AG08396 (cell line): ENCODE measurements at places on chromosomes 5 and 9.

- no peak for DNase-seq
Observed at GRCh38 chr5:157057459-157058370, 1.2 kb downstream of the HAVCR1 start.

DNA sequence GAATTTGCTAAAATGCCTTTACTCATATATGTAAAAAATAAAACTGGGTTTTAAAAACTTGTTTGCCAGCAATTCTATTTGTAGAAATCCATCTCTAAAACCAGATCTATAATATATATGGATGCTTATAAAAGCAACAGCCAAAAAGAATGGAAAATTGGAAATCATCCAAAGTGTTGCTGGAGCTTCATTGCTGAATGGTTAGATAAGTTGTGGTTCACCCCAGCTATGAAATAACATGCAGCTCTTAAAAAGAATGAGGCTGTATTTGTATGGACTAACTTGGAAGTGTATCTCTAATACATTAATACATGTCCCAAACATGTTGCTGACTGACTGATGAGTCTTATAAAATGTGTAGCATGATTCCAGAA is 76.2 kb downstream of the STK10 start:
- peak; percentile 50 for DNase-seq

- no peak for DNase-seq
Observed at GRCh38 chr5:33146881-33147280, 293.9 kb upstream of the TARS1 start.

DNA sequence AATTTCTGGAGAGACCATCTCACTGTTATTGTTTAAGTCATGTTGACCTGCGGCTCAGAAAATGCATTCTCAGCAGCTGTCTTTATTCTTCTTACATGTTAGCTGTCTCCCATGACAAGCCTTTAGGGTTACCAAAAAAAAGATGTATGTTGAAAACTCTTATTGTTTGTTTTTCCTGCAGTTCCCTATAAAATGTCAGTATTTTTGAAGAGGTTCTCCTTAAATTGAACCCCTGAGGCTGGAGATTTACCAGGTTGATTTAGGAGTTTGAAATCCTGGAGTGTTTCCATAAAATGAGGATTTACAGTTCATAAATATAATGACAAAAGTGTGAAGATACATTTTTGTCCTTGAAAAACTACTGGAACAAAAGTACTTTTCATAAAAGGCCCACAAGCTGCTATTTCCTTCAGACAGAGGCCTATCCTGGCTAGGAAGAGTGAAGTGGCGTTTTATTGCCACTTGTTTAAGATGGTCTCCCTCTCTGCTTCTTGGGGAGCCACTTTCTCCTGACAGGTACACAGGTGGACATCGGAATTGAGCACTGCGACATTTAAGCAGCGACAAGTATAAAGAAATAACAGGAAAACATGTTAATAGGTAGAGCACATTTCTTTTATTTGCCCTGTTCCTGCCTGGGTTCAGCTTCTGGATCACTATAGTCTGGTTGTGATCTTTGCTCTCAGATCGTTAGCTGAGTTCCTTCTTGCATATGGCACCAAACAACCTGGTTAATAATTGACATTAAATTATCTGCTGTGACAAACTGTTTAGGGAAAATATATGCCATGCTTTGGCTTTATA is 344.8 kb upstream of the RPS23 start:
- no peak for DNase-seq

- no peak for DNase-seq
Observed at GRCh38 chr9:125971050-125971449, 223.9 kb downstream of the PBX3 start.

DNA sequence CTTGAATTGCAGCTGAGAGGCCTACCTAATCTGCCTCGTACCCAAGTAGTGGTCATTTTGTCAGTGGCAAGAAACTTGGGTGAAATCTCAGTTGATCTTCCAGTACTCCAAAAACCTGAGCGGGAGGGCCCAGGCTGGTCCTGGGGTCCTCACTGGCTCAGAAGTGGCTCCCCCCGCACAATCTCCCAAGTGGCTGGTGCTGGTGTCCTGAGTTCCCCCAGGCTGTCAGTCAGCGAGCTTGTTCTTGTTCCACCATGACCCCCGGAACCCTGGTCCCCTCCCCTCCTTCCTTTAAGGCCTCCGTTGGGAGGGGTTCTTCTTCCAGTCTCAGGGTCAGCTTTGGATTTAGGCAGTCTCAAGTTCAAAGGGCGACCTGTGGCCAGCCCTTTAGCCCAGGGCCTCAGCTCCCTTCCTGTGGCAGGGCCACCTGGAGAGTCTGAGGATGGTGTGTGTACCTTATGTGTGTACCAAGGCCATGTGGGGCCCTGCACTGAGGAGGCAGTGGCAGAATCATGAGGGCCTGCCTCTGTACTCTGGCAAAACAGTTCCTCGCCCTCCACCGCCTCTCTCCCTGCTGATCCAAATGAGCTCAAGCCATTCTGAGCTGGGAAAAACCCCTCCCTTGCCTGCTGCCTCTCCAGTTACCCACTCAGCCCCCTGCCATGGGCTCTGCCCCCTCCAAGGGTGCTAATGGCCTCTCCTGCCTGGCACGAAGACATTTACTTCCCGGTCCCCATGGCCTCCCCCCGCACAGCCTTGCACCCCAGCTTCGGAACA is 4.5 kb upstream of the DBN1 start:
- DNase-seq = no peak

DNA sequence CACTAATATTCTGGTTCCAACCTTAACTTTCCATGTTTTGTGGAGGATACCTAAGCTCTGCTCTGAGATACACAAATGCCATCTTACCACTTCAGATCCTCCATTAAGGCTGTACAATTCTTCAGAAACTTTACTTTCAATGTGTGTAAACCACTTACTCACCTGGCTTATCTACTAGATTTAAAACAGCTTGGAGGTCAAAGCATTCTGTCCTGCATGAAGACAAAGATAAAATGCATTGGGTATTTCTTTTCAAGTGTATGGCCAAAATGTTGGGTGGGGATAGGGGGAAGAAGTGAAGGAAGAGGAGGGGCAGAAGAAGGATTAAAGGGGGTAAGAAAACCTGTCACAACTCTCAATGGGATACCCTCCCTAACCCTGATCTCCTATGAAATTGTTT is 939 bp downstream of the GOLGA1 start:
- DNase-seq = no peak

DNA sequence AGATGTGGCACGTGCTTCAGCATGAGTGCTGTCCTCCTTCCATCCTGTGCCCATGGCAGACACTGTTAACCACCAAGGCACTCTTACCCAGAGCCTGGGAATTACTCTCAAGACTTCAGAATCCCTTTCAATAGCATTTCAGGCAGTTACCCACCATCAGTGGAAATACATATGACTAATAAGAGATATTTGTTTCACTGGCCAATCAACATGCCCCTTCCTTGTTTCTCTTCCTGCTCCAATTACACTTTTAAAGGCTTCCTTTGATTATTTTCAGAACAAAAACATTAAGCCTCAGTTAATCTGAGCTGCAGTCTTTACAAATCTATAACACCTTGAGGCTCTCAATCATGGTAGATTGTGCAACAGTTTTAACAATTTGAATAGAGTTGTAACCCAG is 70.8 kb downstream of the PRELID2 start:
- DNase-seq = no peak

- DNase-seq = peak; percentile 71
Observed at GRCh38 chr9:114174876-114175771, 19.8 kb downstream of the COL27A1 start.

DNA sequence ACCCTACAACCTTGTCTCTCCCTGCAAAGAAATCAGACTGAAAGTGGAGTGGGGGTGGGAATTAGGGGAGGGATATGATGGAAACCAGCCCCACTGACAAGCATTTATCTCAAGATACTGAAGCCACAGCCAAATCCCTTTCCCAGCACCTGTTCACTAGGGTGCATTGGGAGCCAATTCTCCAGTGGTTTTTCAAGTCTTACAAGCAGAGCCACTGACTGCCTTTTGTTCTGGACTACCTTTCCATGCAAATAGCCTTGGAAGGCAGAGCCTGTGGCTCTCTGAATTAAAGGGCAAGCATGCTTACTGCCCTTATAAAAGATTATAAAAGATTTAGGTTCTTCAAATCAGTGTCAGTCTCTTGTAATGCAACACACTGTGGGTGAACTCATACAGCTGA is 8.8 kb upstream of the GGTA1 start:
- DNase-seq = no peak

GRCh38 chr9:122239722-122240121 is 11.0 kb upstream of the LHX6 start:
- no peak for DNase-seq

- no peak for DNase-seq
Observed at GRCh38 chr9:133996531-133997520, 4.7 kb upstream of the VAV2 start.

DNA sequence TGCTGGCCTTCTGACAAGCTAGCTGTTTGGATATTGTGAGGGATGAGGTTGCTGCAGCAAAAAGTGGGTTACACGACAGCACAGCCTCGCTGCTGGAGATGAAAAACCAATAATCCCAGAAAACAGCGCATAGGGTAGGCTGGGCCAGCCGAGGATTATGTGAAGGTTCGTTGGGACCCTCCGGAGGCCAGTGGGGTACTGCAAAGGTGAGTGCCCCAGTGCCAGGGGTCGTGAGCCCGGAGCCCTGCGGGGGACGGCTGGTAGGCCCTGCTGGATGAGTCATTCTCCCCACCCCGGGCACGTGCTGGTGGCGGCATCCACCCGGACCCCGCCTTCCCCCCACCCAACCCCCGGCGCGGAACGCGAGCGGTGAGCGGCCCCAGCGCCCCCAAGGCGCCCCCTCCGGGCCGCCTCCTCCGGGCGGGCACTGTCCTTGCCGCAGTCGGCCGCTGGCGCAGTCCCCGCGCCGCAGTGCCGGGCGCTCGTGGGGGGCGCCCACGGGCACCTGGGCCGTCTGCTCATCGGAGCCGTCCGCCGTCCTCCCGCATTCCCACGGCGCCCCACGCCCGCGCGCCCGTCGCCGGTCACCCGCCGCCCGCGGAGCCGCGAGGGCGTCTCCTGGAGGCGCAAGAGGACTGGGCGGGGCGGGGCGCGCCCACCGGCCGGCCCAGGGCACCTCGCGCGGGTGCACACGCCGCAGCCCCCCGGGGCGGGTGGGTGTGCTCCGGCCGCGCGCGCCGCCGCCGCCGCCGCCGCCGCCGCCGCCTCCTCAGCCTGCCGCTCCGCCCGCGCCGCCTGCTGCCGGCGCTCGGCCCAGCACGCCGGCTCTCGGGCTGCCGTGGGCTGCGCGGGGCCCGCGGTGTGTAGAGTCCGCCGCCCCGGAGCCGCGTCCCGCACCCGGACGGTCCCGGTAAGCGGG is at the start of gene PHF24:
PHF24 (plus strand) TSS at position 794 of the 919 bp plus-strand sequence. CDS start 13,014 bp downstream, outside the sequence.
- peak; percentile 62 for DNase-seq

DNA sequence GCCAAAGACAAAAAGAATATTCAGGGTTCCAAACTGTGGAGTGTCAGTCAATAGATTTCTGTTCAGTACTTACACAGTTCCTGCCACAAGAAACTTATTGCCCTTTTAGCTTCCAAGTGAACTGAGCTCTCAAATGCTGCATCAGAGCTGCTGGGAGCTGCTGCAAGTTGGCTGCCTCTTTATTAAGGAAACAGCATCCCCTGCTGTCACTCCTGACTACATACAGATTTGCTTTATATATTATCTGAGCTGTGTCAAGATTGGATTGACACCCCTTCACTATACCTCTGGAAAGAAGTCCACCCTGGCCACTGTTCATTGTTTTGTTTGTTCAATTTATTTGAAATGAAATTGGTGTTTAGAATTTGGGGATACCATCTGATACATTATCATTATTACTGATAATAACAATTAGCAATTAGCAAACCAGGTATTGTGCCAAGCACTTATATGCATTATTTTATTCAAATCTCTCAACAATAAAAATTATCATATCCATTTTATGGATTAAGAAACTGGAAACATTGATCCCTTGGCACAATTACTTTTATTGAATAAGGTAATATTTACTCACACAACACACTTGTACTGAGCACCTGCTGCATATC is 16.4 kb upstream of the C5orf58 start:
- DNase-seq = no peak

DNA sequence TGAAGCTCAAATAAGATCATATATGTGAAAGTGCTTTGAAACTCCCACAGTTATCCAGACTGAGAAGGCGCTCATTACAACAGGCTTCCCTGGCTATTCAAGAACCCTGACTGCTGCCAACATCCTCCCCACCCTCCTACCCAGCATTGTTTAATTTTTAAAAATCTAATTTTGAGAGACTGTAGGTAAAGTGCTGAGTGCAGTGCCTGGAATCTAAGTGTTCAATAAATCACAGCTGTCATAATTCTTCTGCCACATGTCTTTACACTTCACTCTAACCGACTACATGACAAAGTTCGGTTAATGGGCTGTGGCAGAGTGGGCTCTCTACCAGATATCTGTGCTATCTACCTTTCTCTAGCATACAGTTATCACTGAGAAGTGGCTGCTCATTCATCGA is 255.6 kb upstream of the C9orf72 start:
- DNase-seq = no peak

GRCh38 chr5:138541511-138542179 is 1.4 kb downstream of the ETF1 start:
- DNase-seq = no peak

DNA sequence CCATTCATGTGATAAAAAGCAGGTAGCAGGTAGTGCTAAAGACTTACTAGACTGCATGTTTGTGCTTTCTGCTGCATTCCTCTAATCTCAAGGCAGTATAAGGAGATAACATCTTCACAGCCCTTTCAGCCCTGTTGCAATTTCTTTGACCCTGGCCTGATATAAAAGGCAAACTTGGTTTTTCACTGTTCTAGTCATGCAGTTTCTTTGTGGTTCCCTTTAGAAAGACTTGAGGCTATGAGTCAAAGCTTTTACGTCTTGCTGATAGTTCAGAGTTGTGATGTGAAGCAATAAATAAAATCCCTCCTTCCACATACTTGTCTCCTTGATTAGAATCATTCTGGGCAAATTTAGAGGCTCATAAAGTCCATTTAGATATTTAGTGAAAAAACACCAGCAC is 88.6 kb upstream of the CDKN2B start:
- no peak for DNase-seq

DNA sequence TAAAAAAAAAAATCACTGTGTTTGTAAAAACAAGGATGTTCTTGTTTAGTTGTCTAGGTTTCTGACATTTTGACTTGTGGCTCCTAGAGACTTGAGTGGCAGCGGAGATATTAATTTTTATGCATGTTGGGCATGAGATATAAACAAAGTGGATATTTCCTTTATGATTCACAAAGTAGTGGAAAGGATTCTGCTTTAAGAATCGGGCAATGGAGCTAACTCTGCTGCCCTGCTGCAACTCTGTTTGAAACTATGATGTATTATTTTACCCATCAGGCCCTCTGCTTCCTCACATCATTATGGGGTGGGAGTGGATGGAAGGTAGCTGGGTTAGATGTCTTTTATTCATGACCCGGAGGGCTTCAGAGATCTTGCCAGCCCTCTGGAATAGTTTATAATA is 94.1 kb upstream of the CD180 start:
- no peak for DNase-seq

- no peak for DNase-seq
Observed at GRCh38 chr9:136403915-136404800, 4.2 kb upstream of the SNAPC4 start.

DNA sequence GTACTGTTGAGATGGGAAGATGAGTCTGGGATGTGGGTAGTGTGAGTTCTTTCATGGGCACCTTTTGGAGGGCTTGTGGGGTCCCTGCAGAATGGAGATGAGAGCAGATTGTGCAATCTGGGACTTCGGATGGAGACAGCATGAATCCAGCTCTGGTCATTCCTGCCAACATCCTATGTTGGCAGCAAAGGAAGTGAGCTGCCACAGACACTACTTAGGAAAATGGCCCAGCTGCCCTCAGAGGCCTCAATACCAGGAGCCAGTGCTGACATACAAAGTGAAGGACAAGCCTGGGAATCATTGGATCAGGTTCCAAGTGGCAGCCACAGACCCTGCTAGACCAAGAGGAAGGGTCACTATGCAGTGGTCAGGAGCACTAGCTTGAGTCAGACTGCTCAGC is 402.8 kb downstream of the CDK5RAP2 start:
- DNase-seq = no peak

- no peak for DNase-seq
Observed at GRCh38 chr9:121453232-121453892, 46.3 kb downstream of the GGTA1 start.
